ENCODE measurements at places on chromosomes 7 and 10. TPM values are rescaled to one million over a fixed set of nuclear protein-coding genes. Genes with fewer than 3 reads are reported as not detected.

The ANKIB1 gene
- polyA plus RNA-seq: 44.5 TPM

DNA sequence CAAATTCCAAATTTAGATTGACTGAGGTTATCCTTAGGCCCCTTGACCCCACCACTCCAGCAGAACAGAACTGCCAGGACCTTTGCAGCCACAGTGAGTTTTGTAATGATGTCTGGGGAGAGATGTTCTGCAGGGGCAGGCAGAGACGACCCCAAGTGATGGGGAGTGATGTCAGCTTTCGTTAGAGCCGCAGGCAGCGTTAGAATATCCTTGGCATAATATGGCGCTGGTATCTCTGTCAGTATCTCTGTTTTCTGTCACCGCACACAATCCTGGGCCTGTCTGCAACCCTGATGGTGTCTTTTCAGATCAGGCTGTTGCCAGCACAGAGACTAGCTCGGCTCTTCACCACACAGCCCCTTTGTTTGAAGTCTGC is 1083.6 kb downstream of the KCNMA1 start:
- DNase-seq: no peak

DNA sequence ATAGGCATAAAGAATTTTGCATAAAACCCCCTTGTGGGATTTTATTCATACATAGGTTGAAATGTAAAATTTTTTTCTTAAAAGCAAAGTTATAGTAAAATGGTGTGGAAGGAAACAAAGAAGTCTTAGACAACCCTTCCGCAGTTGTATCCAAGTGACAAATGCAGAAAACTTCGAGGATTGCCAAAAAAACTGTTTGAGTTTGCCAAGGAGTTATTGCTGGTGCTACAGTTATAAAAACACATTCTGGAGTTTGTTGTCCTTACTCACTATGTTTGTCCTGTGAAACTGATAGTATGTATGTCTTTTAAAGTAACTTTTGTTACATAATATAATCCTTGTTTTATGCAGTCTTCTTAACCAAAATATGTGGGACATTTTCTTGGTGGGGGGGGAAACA is 120.3 kb downstream of the FOXP2 start:
- no peak for DNase-seq

- no peak for DNase-seq
Measured at GRCh38 chr10:124078714-124079113, 14.7 kb downstream of the CHST15 start.

- no peak for DNase-seq
Measured at GRCh38 chr7:2757361-2757903, 69.4 kb downstream of the AMZ1 start.

DNA sequence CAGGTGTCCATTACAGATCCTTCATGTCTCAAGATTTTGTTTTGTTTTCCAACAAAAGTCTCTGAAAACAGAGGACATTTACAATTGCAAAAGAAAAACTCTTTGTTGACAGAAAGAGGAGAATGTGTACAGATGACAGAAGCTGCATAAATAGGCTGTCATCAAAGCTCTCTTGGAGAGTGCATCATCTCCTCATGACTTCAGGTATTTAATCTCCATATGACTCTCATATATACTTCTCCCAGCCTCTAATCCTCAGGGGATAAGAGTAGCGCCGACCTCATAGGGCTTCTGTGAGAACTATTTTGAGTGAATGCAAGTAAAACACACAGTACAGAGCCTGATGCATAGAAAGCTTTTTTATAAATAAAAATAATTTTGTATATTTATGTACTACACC is 48.1 kb upstream of the SEPTIN7 start:
- DNase-seq: no peak

GRCh38 chr7:35536396-35536826 is 158.5 kb downstream of the HERPUD2 start:
- no peak for DNase-seq

The PON1 gene
- 1.2 TPM for polyA plus RNA-seq

The CYP51A1 gene
- 83.6 TPM for polyA plus RNA-seq

GRCh38 chr7:72435366-72435765 is 23.2 kb upstream of the CALN1 start:
- DNase-seq: no peak

- no peak for DNase-seq
Measured at GRCh38 chr10:125076121-125076825, 84.1 kb downstream of the CTBP2 start.

- no peak for DNase-seq
Measured at GRCh38 chr7:39892361-39892760, 57.7 kb upstream of the CDK13 start.

DNA sequence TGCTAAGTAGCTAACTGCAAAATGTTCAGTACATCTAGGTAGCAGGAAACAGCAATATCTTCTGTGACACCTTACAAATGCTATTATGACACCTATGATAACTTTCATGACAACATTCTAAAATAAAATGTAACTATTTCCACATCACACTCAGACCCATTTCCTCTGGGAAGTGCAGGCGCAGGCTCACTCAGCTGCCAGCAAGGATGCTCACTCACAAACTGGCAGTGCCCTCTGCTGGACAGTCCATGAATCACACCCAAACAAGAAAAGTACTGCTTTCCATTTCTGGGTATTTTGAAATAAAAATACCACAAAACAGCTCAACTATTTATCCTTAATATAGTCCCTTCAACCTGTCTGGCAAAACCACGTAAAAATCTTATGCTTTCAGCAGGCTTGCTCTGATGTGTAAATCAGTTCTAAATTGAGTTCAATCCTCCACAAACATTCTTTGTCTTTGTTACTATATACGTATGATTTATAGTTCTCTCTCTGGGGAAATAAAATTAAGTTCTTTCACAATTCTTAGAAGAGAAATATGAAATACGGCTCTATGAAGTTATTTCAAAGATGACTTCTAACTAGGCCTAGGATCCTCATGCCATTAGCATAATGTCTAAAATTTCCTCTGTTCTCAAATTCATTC is 176.6 kb downstream of the PARD3 start:
- DNase-seq: peak; percentile 71

The CPA2 gene
- 0.39 TPM for polyA plus RNA-seq

DNA sequence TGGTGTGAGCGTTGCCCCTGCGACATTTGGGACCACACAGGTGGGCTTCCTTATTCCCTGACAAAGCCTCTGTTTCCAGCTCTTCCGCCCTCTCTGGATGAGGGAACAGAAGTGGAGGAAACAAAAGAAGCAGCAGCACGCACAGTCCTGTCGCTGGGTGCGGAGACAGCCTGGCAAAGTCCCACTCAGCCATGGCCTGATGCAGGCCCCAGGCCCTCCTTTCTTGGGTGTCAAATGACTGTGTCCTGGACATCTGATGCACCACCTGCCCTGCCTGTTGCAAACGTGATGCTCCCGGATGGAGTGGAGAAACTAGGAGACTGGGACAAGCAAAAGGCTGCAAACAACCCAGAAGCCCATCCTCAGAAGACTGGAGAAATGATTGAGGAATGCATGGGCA is 20.7 kb downstream of the ZMIZ2 start:
- DNase-seq: no peak

- no peak for DNase-seq
Measured at GRCh38 chr7:139753693-139754111, 24.1 kb downstream of the HIPK2 start.

GRCh38 chr7:123649964-123650363 is 5.7 kb upstream of the LMOD2 start:
- no peak for DNase-seq

Measured in right renal cortex interstitium (tissue), 3 donors.